ENCODE measurements at places on chromosomes 1 and 21.

DNA sequence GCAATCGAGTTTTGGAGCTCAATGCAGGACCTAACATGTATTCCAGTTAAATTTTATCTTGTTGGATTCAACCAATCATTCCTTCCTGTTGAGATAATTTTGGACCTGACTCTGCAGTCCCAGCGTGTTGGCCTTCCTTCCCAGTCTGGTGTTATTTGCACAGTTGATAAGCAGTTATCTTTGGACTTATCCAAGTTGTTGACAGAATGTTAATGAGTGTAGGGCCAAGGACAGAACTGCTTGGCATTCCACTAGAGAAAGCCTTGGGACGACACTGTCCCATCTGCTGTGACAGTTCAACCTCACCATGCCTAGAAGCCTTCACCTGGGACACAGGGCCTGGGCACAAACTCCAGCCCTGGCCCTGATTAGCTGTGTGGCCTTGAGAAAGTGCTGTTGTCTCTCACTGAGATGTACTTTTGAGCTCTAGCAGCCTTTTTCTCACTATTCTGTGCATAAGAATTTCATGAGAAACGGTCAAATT, 104.1 kb upstream of the SLC25A33 start:
- no peak for DNase-seq

DNA sequence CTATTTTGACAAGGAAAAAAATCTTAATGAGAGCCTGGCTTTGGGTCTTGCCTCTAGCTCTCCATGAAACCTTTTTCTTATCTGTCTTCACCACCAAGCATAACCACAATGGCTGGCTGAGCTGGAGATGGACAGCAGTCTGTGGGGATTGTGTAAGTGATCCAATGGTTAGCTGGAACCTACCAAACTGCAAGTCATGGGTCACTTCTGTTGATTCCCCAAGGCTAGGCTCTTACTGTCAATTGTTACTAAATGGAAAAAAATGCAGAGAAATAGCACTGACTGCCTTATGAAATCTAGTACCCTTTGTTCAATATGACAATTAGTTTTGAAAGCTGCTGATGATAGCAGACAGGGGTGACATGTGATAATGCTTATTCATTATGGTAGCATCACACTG, 359.0 kb downstream of the ST6GALNAC3 start:
- no peak for DNase-seq

GRCh38 chr1:156102633-156103511, 11.6 kb upstream of the LMNA start:
- DNase-seq: no peak

DNA sequence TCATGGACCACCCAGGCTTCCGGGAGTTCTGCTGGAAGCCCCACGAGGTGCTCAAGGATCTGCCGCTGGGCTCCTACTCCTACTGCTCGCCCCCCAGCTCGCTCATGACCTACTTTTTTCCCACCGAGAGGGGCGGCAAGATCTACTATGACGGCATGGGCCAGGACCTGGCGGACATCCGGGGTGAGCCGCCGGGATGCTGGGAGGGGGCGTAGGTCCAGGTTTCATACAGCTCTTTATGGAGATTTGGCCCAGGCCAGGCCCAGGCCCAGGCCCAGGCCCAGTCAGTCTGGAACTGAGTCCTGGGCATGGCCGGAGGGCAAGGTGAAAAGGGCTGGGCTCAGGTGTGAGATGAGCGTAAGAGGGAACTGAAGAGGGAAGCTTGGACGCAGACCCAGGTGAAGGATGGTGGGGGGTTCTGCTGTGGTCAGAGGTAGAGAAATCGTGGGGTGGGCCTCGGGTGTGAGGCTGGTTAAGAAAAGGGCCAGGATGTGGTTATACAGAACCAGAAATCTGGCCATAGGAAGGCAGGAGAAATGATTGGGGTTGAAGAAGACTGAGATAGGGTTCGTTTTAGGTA, 23.0 kb downstream of the DISP3 start:
- DNase-seq: no peak

DNA sequence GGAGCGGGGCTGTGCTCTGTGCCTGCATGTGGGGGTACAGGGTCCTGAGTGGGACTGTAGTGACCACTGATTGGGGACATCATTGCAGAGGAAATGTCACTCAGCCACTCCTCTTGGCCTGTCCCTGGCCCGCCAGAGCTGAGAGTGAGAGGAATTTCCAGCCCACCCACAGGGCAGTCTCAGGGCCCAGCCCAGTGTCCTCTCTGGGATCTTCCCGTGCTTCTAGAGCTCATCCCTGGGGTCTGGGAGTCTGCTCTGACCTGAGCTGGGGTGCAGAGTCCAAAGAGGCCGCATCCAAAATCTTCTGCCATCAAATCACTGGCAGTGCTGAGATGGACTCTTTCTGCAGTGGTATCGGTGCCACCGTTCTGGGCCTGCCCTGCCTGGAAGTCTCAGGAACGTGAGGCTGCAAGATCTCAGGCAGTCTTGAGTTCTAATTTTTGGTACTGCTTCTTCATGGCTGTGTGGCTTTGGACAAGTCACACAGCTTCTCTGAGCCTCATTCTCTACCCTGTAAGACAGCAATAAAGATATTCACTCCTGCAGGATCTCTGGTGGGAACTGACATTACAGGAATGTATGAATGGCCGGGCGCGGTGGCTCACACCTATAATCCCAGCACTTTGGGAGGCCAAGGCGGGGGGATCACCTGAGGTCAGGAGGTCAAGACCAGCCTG, 100.8 kb upstream of the TARDBP start:
- DNase-seq: no peak

DNA sequence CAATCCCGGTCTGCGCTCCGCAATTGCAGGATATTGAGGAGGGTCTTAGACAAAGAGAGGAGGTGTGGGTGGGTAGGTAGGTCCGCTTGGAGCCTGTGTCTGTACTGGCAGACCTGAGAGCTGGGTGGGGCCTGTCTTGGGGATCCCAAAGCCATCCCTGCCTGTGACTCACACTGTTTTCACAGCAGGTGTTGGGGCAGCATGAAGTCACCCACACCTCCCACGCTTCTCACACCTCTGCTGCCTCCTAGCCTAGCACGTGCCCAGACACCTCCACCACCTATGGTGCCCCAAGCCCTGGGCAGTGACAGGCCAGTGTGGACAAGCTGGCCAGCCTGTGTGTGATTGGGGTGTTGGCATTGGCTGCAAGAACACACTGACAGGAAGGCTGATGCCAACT, 65.7 kb upstream of the ECE1 start:
- no peak for DNase-seq

DNA sequence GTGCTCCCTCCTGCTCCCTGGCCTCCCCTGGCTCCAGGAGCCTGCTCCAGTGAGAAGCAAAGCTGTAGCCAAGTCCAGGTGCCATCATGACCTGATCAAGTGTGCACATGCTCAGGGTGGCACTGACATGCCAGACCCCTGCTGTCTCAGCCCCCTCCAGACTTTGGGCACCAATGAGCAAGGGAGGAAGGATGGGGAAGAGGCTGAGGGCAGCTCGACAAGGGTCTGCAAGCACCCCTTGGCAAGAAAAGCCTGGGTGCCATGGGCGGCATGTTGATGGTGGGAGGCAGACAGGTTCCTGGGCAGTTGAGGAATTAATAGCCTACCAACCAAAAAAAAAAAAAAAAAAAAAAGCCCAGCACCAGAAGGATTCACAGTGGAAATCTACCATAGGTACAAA, 942.6 kb upstream of the PRMT6 start:
- no peak for DNase-seq

GRCh38 chr1:109521002-109521951, 11.8 kb upstream of the AMIGO1 start:
- DNase-seq: peak; percentile 52

DNA sequence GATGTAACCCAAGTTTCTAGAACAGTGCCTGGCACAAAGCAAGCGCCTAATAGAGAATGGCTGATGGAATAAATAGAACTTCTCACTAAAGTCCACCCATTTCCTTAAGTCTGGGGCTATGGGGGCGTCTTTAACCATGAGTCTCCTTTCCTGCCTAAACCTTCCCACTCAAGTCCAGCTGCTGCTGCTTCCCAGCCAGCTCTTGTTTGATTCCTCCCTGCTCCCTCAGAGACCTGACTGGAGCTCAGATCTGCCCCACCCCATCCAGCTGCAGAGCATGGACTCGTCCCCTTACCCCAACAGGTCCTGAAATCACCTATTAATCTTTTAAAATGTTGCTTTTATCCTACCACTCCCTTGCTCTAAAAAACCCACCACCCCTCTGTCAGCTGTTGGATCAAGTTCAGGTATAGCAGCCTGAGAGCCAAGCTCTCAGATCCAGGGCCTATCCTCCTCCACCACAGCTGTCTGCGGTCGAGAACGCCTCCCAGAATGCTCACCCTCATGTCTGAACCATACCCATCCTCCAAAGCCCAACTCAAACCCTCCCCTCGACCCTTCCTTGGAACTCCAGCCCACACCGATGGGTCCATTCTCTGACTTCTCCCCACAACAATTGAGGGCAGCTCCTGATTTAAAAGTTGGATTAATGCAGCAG, 12.8 kb upstream of the GALNT2 start:
- no peak for DNase-seq

DNA sequence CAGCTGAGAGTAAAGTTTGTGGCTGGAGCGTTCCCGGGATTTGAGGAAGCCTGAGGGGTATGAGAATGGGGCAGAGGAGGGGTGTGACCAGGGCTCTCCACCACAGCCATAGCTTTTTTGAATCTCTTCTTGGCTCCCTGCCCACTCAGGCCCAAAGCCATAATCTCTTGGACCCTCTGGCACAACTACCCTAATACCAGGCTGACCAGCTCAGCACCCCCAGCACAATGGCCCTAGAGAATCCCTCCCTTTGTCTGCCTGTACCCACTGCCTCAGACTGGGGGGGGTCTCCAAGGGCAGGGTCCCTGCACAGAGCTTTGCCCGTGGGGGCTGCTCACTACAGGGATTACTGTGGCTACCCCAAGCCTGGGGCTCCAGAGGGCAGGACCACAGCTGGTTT, 7.5 kb downstream of the DENND4B start:
- DNase-seq: no peak

DNA sequence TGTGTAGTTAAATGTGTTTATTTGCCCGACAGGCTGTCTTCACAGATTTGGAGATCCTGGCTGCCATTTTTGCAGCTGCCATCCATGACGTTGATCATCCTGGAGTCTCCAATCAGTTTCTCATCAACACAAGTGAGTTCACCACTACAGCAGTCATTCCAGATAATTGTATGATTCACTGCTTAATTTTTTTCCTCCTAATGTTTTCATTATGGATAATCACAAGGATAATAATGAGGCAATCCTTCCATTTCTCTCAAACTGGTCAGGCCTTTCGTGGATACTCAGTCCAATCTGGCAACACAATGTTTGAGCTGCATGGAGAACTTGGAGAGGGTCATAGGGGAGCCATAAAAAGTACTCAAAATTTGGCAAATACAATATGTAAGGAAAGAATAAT, 168.3 kb upstream of the SGIP1 start:
- DNase-seq: peak; percentile 20

GRCh38 chr1:226940029-226940805, at the start of gene COQ8A:
TSS of gene COQ8A (plus strand) at chr1:226940294. CDS start at chr1:226961386, 21,092 bp downstream.
- peak; percentile 99 for DNase-seq
